ENCODE measurements at places on chromosomes 12 and 14.

DNA sequence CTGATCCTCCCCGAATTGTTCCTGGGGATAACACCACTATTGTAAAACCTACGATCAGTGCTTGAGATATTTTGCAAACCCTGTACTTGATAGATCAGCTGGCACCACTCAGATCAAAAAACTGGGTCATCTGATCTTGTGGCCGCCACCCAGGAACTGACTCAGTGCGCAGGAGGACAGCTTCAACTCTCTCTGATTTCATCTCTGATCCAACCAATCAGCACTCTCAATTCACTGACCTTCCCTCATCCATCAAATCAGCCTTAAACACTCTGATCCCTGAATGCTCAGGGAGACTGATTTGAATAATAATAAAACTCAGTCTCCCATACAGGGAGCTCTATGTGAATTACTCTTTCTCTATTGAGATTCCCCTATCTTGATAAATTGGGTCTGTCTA, 4.2 kb upstream of the XPOT start:
- DNase-seq, result peak; percentile 46

- no peak for DNase-seq
These were observed 243.6 kb downstream of the KIF21A start for GRCh38 chr12:39199351-39199750.

DNA sequence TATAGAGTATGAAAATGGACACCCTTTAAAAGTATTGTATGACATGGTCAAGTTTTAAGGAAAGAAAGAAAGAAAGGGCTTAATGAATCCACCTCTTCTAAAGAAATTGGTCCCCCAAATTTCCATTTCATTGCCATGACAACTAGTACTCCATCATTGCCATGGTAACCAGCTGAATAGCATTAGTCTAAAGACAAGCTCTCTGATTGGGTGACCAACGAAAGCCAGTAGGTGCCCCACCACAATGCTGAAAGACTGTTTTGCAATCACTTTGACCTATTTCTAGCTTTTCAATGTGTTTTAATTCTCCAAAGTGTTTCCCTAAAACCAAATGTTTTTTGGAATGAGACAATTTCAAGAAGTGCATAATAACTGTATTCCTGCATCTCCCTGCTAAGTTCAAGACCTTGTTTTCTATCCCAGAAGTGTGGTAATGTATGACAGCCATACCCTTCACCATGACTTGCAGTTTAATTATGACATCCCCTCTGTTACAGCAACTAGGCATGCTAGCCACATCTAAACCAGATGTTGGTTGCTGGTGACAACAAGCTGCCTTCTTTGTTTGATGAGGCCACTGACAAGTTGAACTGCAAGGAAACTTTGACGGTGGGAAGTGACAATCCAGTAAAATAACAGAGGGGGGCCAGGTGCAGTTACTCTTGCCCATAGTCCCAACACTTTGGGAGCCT, 46.7 kb downstream of the KICS2 start:
- no peak for DNase-seq

DNA sequence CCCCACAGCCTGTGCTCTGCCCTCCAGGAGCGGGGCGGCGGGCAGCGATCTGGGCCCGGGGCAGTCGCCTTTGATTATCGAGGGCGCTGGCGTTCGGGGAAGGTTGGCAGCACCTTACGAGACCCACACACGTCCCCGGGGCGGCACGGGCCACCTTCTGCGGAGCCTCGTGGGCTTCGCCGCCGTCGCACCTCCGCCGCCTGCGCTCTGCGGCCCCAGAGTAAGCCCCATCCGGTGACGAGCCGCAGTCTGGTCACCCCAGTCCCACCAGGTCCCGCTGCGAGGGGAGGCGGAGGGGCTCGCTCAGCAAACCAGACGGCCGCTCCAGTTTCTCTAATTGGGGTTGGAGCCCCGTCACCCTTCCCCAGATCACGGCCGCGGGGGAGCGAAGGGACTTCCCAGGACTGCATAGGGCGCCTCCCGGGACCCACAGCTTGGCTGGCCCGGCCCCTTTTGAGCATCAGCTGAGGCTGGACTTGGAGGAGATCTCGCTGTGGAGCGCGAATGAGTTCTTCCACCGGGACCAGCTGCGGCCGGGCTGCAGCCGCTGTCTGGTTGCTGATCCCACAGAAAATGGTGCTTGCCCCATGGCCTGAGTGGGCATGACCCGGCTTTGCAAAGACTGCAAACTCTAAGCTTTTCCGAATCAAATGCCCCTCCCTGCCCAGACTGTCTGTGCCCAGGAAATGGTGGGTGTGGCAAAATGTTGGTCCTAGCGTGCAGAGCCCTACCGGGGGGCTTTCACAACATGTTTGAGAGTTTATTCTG, 560 bp downstream of the LGALS3 start:
- peak; percentile 57 for DNase-seq

DNA sequence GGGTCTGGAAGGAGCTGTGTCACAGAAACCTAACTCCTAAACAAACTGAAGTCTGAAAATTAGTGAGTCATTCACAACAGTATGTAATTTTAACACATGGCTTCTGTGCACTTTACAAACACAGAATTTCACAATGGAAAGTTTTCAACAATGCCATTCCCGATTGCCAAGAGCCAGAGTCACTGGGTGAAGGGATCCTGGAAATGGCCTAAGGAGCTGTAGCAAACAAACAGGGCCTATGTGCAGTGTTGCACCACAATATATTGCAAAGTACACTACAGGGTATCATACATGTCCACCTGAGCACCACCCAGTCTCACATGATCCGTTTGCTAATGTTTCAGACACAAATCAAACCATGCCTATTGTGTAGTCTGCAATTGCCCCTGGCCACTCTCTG, 184.7 kb upstream of the OTX2 start:
- DNase-seq, result no peak

DNA sequence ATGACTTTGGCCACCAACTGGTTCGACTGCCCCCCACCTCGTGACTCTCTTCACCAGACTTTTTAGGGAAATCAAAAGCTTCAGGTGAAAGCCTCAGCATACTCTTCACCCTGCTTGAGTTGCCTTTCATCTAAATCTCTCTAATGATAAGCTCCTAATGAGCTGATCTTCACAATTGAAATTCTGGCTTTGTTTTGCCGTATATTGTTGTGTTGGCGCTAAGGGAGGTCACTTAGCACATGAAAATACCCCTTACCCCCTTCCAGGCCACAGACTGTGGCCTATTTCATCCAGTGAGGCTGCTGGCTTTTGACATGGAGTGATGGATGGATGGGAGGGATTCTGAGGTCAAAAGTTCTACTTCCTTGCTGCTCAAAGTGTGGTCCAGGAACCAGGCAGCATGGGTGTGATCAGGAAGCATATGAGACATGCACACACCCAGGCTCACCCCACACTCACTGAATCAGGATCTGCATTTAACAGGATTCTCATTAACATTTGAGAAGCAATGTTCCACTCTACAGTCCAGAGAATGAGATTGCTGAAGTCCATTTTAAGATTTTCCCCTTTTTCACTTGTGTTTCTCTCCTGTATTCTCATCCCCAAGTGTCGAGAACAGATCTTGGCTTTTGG, 131.4 kb downstream of the DACT1 start:
- DNase-seq, result no peak

- no peak for DNase-seq
These were observed 98.1 kb downstream of the TMEM132C start for GRCh38 chr12:128365032-128365431.

GRCh38 chr14:103122947-103123633, at the start of gene TNFAIP2:
Gene TNFAIP2, plus strand, starts transcription at chr14:103123461. Its CDS starts 2,997 bp downstream, at chr14:103126458.
- DNase-seq, result no peak

DNA sequence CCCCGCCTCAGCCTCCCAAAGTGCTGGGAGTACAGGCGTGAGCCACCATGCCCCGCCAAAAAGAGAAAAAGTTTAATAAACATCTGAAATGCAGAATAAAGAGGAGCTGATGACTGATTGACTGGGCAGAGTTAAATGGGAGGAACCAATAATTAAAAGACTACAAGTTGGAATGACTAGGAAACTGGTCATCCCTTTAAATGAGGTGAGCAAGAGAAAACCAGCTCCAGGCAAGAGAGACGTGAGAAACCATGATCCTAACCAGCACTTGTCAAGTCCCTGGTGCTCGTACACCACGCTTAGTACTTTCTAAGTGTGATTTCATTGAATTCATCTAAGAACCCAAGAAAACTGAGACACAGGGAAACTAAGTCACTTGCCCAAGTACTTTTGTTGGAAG, 47.9 kb downstream of the MAP1LC3B2 start:
- no peak for DNase-seq

- no peak for DNase-seq
These were observed 48.9 kb upstream of the RIN3 start for GRCh38 chr14:92464716-92465115.

DNA sequence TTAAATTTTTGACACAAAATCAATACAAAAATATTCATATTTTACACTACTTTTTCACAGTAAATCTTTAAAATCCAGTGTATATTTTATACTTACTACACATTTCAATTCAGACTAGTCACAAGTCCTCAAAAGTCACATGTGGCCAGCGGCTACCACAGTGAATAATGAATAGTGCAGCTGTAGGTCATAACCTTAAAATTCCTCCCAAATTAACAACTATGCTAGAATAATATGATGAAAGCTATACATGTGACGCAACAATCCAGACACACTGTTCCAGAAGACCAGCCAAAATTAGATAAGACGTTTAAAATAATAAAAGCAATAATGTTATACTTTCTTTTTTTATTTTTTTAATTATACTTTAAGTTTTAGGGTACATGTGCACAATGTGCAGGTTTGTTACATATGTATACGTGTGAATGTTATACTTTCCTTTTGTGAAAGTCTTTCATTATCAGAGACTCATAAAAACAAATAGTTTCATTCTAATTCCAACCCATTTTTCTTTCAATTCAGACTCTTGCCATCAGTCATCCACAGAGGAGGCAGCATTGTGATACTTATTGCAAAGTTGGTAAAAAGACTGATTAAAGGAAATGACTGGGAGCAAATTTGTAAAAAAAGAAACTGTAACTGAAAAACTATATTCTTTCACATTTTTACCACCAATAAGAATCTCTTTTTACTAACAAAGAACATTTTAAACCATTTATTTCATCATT, 67.0 kb downstream of the C2CD5 start:
- no peak for DNase-seq

- peak; percentile 64 for DNase-seq
These were observed 14.1 kb upstream of the NUMB start for GRCh38 chr14:73472185-73473114.

- DNase-seq, result no peak
These were observed 86.5 kb downstream of the DAAM1 start for GRCh38 chr14:59274991-59275391.

DNA sequence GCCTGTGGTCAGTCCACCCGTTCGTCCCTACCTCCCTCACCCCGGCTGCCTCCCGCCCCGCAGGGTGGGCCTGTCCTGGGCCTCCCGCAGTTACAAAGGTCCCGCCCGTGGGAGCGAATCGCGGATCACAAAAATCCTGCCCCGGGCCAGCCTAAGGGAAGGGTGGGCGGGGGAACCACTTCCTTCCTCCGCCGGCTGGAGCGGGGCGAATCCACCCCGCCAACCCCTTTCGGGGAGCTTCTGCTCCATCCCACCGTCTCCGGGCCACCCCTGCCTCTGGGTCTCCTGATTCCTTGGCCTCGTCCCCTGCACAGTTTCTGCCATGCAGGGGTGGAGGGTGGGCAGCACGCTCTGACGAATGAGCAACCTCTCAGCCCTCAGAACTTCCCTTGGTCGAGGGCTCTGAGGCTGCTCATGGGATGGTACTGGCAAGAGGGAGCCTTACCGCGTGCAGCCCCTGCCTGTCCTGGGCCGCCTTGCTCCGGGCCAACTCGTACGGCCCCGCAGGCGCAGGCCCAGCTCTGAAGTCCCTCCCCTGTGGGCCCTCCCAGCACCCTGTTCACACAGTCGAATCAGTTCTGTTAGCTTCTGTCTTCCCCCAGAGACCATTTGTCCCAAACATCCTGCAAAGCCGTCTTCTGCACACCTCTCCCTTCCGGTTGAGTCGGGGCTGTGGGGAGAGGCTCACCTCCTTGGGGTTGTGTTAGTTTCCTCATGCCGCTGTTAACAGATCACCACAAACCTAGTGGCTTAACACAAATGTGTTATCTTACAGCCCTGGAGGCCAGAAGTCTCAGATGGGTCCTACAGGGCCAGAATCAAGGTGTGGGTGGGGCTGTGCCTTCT, 589 bp upstream of the HVCN1 start:
- no peak for DNase-seq

DNA sequence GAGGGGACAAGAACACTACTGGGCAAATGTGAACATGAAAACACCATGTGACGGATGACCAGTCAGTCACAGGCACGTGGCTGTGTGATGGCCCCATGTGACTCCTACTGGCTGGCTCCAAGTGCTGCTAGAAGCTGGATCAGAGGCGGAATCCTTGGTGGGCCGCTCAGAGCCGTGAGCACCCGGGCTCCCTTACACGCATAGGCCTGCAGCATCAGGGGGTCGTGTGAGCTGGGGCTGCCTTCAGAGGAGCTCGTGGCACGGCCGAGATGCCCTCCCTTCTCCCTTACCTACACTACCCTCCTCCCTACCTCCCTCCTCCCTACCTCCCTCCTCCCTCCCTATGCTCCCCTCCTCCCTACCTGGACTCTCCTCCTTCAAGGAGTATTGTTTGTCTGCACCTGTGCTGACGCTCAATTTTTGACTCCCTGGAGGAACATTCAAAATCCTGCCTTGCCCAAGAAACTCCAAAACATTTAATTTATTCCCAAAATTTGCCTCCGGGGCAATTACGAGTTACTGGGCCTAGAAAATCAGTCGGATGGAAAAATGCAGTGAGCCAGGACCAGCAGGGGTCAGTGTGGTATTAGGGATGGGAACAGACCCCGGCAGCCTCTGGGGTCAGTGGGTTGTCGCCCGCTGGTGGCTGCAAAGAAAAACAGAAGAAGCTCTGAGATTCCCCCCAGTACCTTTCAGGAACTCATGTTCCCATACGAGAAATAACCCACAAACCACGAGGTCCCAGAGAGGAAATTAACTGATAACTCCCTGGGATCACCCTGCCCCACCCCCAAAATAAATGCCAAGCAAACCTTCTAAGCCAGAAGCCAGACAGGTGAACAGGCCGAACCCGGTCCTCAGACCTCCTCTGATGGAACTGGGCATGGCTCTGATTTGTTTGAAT, 61.3 kb downstream of the C14orf132 start:
- peak; percentile 82 for DNase-seq

DNA sequence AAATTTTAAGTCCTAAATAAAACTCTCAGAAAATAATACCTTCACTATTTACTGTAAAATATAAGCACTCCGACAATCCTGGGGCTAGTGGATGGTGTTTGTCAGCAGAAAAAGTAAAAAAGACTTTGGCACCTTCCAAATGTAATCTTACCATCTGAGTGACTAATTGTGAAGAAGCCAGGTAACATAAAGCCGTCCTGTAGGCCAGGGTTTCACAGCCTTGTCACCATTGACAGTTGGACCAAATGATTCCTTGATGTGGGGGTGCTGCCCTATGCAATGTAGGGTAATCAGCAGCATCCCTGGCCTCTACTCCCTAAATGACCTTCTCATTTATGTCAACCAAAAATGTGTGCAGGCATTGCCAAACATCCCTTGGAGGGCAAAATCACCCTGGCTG, 87.2 kb downstream of the CAPZA3 start:
- no peak for DNase-seq

DNA sequence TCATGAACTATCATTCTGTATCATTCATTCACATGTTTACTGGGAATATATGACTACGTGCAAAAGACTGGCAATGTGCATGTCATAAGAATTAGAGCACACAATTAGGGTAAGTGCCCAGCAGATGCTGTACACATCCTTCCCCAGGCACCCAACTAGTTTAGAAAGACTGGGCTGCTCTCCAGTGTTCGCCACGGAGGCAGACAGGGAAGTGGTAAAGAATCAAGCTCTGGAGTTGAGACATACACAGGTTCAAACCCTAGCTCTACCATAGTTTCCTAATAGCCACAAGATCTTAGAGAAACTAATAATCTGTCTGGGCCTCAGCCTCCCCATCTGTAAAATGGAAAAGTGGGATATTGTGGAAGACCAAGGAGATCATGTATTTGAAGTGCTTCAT, 6.8 kb downstream of the TMCC3 start:
- DNase-seq, result no peak

All from H54 (cell line).